ENCODE measurements at places on chromosomes 4 and X.

GRCh38 chrX:16754019-16754418 is 32.2 kb upstream of the TXLNG start:
- no peak for DNase-seq

- peak; percentile 58 for DNase-seq
Measured at GRCh38 chr4:112109360-112110058, 35.7 kb upstream of the FAM241A start.

DNA sequence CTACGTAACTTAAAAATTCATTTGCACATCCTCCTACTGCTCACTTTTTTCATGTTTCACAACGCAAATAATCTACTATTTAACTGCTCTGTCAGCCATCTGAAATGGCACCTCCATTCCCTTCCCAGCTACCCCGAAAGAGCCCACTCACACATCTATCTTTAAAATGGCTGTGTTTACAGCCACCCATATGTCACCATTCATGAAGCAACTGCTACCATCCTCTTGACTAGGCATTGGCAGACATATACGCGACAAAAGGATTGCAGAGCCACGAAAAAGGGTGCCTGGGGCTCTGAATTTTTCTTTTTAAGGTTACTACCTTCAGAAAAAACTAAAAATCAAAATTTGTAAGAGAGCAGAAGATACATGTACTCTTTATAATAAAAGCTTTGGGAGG is 11.5 kb downstream of the SH3RF1 start:
- peak; percentile 44 for DNase-seq

GRCh38 chrX:82711457-82711856 is 796.6 kb upstream of the POU3F4 start:
- peak; percentile 48 for DNase-seq

GRCh38 chr4:128289523-128290158 is 2.0 kb upstream of the PGRMC2 start:
- DNase-seq: no peak

DNA sequence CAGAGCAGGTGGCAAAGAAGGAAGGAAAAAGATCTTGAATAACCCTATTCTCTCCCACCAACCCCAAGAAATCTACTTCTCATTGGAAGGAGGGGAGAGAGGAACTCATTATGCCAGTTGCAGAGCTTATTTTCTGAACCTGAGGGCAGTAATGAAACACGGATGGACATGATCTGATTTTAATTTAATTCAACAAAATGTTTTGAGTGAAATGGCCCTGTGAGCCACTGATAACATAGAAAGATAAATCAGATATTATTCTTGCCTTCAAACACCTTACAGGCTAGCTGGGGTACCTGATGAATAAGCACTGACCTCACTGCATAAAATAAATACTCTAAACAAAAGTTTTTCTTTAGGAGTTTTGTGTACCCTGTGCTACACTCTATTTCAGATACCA is 30.3 kb downstream of the DAPP1 start:
- DNase-seq: no peak

- peak; percentile 23 for DNase-seq
Measured at GRCh38 chr4:13364172-13364571, 120.0 kb downstream of the RAB28 start.

DNA sequence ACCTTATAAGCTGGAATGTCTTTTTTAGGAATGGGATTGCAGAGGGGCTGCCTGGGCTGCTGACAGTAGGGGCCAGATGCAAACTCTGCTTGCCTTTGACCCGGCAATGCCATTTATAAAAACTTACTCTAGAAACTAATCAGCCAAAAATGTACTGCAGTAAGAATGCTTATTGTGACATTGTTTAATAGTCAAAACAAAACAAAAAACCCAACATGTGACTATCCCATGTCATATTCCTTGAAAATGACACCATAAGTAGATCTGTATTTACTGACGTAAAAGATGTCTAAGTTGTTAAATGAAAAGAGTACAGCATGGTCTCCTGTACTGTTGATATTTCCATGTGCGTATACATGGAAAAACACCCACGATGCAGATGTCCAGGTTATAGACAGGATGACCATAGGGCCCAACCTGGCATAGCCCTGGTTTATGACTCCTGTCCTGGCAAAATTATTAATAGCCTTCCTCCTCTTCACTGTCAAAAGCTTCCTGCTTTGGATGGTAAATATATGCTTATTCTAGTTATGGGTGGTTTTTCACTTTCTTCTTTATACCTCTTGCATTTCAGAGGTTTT is 138.9 kb downstream of the PTTG2 start:
- no peak for DNase-seq

- DNase-seq: no peak
Measured at GRCh38 chrX:20382082-20382481, 115.4 kb upstream of the RPS6KA3 start.

DNA sequence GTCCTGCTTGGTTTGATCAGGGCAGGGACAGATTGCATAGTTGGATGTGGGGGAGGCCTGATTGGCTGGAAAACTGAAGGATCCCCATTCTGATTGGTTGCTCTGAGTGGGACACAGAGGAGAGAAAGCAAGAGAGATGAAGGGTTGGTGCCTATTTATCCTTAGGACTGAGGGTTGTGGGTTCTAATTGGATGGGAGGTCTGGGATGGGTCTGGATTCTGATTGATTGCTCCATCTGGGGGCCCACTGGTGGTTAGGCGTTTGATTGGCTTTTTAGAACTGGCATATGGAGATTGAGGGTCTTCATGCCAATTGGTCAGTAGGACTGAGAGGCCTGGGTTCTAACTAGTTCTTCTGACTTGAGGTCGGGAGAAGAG is 644 bp upstream of the EBP start:
- DNase-seq: peak; percentile 51

DNA sequence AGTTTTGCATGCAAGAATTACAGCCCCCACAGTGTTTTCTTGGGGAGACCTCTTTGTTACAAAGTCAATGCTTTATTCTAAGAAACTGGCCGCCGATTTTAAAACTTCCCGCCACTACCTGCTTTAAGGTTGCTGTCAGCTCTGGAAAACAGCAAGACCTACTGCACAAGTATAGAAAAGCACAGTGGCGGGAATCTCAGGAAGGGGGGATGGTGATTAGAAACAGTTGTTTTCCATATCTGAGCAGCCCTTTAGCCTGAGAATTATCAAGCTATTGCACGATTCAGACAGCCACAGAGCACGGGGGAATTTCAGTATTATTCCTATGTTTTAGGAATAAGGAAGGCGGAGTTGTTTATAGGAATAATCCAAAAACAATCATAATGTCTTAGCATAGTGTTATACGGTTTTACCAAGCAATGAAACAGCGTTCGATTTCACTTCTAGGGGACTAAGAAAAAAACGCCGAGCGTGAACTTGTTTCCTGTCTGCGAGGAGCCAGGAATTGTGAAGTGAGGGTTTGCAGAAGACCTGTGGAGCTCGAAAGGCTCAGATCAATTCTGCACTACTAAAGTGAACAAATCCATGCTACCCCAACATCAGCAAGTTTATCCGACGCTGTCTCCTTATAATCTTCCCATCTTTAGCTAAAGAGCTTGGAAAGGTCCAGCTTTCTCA is 81.3 kb downstream of the HMGN5 start:
- DNase-seq: no peak

DNA sequence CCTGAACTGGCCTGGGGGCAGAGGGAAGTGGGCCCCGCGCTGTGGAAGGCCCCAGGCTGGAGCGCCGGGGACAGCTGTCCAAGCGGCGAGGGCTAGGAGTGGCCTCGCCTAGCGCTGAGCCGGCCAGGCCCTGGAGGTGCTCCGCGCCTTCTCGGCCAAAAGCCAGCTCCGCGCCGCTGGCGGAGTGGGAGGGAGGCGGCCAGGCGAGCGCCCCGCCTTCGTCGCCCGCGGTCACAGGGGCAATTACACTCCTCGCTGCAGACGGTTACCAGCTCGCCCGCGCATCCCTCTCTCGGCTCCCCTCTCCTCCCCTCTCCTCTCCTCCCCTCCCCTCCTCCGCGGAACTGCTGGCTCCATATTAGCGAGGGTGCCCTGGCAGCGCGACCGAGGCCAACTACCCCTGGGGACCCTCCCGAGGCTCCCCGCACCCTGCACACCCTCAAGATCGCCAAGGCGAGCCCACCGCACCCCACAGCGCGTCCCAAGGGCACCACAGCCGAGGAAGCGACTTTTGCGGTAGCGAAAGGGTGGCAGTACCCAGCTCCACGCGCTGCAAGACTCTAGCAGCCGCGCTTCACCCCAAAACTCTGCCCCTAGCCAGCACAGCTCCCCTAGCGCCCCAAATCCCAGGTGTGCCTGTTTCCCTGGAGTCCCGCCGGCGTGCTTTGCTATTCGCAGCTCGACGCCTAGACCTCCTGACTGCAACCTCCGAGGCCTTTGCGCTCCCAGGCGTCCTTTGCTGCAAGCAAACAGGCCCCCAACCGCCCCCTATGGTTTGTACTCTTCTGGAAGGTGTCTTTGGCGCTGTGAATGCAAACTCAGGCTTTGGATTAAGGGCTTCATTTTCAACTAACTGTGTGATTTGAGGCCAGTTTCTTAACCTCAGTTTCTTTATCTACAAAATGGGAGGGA is 91.4 kb downstream of the BCOR start:
- DNase-seq: peak; percentile 6

DNA sequence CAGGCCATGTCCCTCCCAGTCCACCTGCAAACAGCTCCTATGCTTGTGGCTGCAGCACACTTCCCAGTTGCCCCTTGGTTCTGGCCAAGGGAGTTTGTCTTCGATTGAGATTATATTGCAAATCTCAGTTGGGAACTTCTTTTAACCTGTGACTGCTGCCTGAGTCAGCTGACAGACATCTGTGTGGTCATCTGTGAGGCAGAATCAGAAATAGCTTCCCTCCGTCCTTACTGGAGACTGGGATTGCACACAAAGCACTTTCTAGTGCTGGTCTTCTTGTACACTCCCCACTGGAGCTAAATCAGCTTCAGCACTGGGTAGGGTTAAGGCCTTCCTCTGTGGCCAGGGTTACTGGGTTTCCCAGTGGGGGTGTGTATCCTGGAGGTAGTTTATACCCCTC is 34.3 kb downstream of the ZNF330 start:
- DNase-seq: no peak

DNA sequence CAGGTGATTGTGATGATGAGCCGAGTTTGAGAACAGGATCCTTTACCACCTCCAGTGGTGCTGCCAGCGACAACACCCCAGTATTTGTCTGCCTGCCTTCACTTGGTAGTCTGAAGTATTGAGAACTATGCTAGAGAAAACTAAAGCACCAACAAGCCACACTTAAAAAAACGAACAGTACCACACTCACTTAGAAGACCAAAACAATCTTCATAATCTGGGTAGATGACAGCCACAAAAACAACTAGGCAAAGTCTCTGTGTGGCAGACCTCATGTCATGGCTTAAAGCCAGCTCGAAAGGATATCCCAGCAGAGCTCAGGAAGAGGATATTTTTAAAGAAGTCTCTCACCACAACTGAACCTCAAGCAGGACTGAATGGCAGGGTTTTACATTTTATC is 236.0 kb downstream of the GPC3 start:
- DNase-seq: no peak

- DNase-seq: no peak
Measured at GRCh38 chrX:106612393-106612763, 600 bp downstream of the RADX start.

DNA sequence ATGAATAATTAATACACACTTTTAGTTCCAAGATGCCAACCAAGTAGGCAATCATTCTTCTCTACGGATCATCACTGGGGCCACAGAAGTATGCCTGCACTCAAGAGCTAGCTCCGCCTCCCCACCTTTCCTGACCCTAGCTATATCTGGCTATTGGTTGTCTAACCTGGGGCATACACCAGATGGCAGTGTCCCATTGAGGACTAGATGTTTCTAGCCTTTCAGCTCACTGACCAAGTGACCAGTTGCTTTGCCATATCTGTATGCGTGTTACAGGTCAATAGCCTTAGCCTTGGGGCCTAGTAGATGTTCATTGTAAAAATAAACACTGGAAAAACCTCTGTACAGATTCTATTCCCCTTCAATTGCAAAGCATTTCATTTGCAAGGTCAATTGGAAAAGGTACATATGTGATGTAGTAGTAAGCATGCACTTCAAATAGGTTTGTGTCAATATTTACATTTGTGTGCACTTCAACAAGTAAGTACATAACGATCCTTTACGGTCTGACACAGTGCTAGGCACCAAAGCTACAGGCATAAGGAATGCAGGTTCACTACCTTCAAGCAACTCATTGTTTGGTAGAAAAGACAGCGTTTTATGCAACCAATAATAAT is 521.7 kb downstream of the PPARGC1A start:
- DNase-seq: peak; percentile 52

- DNase-seq: no peak
Measured at GRCh38 chr4:86586160-86586572, 7.9 kb upstream of the PTPN13 start.

DNA sequence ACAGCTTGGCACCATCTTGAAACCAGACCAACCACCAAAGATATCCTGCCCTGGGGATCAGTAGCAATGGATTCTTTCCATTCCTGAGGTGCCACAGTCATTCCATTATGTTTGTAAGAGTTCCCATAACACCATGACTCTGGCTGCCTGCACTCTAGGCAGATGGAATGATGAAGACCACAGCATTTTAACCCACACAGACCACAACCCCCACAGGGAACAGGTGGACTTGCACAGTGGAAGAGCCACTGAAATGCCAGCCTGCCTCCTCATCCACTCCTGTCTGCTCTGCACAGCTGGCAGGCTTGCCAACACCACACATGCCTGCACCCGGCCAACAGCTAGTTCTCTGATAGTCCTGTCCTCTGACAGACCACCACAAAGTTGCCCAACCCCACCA is 2362.2 kb upstream of the AGA start:
- DNase-seq: no peak

GRCh38 chr4:124943938-124944337 is 231.4 kb upstream of the ANKRD50 start:
- peak; percentile 9 for DNase-seq

DNA sequence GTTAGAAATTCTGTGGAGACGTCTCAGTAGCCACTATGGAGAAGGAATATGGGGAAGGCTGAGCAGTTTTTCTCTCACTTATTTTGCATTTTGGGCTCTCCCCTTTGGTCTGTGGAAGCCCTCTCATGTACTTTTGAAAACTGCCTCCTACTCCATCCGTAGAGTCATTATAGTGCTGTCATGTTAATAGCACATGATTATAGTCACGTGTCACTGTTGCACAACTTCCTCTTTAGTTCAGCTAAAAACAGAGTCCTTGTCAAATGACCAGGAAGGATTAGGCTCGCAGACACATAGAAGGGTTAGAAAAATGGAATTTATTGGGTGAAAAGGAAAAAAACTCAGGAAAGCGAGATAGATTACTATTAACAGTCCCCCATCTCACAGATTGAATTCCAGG is 258.2 kb upstream of the CXorf51A start:
- no peak for DNase-seq

GRCh38 chrX:141945426-141945825 is 41.7 kb downstream of the MAGEC1 start:
- DNase-seq: no peak

Measured in NCI-H69 (cell line).